Heart left ventricle (tissue), 16 donors: ENCODE measurements at places on chromosomes 5 and 9. TPM values are rescaled to one million over a fixed set of nuclear protein-coding genes. Genes with fewer than 3 reads are reported as not detected.

Gene COL27A1
- total RNA-seq: 5.0 TPM

Gene GADD45G
- 12.6 TPM for total RNA-seq

Gene CAMK4
- total RNA-seq: 0.02 TPM

Gene PTGS1
- 24.7 TPM for total RNA-seq

Gene OSMR
- 8.1 TPM for total RNA-seq

Gene FOXE1
- not detected for total RNA-seq

Gene DMGDH
- total RNA-seq: 3.2 TPM

Gene LEAP2
- 0.91 TPM for total RNA-seq

Gene GLRA1
- total RNA-seq: not detected

Gene OGN
- 7.4 TPM for total RNA-seq

Gene TMC1
- total RNA-seq: not detected

Gene SLC1A1
- 4.6 TPM for total RNA-seq

Gene AJM1
- total RNA-seq: 6.2 TPM

Gene HTR4
- total RNA-seq: 1.6 TPM

Gene DDX4
- not detected for total RNA-seq

Gene TBC1D13
- 18.4 TPM for total RNA-seq

Gene CATSPER3
- 0.61 TPM for total RNA-seq

Gene PCDHGA9
- total RNA-seq: 6.9 TPM

Gene CCNJL
- 4.1 TPM for total RNA-seq

Gene TSSK1B
- not detected for total RNA-seq

Gene C5orf52
- total RNA-seq: not detected

Gene GLDC
- total RNA-seq: not detected

Gene HSPB3
- 317 TPM for total RNA-seq

Gene EFNA5
- total RNA-seq: 21.5 TPM

Gene SOHLH1
- not detected for total RNA-seq

Gene TCERG1
- 17.6 TPM for total RNA-seq

Gene PJA2
- 85.3 TPM for total RNA-seq

Gene TDRD7
- 9.3 TPM for total RNA-seq

Gene KIF24
- 0.77 TPM for total RNA-seq

Gene F2RL1
- total RNA-seq: 0.91 TPM

Gene ZNF483
- total RNA-seq: 1.8 TPM

Gene GRIA1
- 0.25 TPM for total RNA-seq

Gene ENTPD8
- not detected for total RNA-seq

Gene SH3PXD2B
- total RNA-seq: 6.7 TPM

Gene FCN2
- total RNA-seq: not detected

Gene GRM6
- total RNA-seq: not detected

Gene AK1
- 562 TPM for total RNA-seq

Gene RALGPS1
- total RNA-seq: 14.4 TPM

Gene PCDHA12
- 0.09 TPM for total RNA-seq

Gene PCDHGC3
- total RNA-seq: 24.0 TPM

Gene ASS1
- 31.5 TPM for total RNA-seq

Gene IFNA13
- not detected for total RNA-seq

Gene AQP3
- total RNA-seq: 15.2 TPM

Gene DMRT3
- not detected for total RNA-seq

Gene BTNL8
- total RNA-seq: not detected

Gene CDC20B
- total RNA-seq: not detected

Gene C9orf50
- total RNA-seq: not detected

Gene ZFP37
- total RNA-seq: 0.81 TPM

Gene GPR150
- total RNA-seq: not detected

Gene TMEM232
- 3.3 TPM for total RNA-seq

Gene PCDHGA4
- 13.4 TPM for total RNA-seq

Gene PCDHGB5
- total RNA-seq: 15.5 TPM

Gene NSUN2
- total RNA-seq: 35.7 TPM

Gene ADAMTS6
- 1.5 TPM for total RNA-seq

Gene AGPAT2
- 52.4 TPM for total RNA-seq

Gene ABO
- total RNA-seq: 2.3 TPM

Gene PRDM9
- not detected for total RNA-seq
